ENCODE measurements at places on chromosomes 6 and 20.

DNA sequence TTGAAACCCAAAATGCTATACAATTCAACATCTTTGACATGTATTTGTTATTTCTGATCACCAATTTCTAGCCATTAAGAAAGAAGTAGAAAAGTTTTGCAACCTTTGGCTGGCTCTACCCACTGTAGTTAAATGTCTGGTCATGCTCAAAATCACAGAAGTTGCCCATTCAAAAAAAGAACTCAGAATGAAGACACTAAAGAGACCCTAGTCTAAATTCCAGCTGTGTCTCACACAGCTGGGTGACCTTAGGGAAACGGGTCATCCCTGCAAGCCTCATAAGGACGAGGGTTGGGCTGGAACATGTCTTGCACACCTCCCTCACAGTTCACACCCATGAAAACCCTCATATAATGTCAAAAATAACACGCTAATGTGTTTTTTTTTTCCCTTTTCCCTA is 10.3 kb downstream of the FOXQ1 start:
- DNase-seq = no peak

- no peak for DNase-seq
These were observed 554.1 kb downstream of the PRKN start for GRCh38 chr6:162173466-162173865.

DNA sequence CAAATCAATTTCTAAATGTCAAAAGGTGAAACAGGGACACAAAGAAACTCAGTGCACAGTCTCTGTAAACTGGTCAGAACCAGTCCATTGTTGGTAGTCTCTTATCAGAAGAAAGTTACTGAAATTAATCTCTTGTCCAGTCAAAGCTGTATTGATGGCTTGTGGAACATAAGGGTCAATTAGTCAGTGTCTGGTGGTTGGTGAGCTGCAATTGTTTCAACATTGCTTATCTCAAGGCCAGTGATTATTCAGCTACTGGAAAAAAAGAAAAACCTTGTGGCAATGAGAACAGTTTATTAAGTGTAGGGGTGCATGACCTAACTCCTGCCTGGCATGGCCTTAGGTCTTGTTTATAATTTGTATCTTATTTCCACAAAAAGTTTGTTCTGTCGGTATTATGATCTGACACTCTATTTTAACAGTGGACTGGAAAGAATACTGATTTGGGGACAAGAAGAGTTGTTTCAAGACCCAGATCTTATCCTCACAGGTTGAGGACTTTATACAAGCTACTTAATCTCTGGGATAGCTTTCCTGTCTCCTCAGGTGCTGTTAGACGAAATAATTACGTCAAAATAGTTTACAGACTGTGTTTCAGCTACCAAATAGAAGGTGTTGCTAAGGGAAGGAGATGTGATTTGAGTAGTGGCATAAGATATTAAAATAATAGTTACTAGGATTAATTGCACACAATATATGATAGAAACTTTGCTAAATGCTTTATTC is 520.0 kb upstream of the IRAK1BP1 start:
- no peak for DNase-seq

GRCh38 chr6:13733178-13733887 is 21.7 kb upstream of the RANBP9 start:
- DNase-seq = no peak

DNA sequence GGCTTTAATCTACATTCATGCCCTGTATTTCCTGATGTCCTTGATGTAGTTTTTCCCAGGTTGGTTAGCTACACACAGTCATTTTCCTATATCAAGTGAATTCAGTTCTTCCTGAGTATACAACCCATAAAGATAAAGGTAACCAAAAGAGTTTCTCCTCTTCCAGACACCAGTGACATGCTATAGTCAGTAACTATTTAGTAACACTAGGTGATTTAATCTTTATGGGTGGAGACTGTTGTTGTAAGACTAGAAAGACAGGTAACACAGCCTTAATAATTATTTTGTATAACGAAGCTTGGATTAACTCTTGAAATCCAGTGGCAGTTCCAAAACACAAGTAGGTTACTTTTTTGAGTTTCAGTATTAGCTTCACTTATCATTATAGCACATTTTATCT is 17.6 kb downstream of the MCUR1 start:
- no peak for DNase-seq

GRCh38 chr20:7742479-7742878 is 197.8 kb downstream of the HAO1 start:
- DNase-seq = no peak

DNA sequence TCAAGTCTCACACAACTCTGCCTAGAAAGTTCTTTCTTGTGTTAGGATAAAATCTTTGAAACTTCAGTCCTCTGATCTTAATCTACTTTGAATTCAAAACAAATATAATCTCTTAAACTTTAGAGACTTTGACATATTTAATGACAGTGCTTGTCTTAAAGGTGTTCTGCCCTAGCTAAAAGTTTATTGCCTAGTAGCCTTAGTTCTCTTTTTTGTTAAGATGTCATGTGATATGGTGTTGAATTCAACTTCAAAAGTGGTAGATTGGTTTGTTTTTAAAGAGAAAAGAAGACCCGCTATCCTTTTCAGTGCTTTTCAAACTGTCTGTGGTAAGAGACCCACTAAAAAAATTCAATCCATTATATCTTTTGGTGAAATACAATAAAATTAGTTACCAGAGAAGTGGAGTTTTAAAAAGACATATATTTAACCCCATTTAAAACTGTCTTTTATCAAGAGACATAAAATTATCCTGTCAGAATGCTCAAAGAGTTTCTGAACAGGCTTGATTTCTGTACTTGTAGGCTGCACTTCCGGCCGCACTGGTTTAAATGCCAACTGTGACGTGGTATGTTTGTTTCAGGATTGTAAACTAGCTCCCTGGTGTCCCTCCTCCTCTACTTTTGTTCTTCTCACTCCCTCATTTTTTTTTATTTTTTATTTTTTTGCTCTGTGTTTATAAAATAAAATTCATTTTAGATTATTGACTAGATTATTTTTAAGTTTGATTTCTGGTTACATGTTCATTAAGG is 76.5 kb downstream of the QKI start:
- DNase-seq = no peak

DNA sequence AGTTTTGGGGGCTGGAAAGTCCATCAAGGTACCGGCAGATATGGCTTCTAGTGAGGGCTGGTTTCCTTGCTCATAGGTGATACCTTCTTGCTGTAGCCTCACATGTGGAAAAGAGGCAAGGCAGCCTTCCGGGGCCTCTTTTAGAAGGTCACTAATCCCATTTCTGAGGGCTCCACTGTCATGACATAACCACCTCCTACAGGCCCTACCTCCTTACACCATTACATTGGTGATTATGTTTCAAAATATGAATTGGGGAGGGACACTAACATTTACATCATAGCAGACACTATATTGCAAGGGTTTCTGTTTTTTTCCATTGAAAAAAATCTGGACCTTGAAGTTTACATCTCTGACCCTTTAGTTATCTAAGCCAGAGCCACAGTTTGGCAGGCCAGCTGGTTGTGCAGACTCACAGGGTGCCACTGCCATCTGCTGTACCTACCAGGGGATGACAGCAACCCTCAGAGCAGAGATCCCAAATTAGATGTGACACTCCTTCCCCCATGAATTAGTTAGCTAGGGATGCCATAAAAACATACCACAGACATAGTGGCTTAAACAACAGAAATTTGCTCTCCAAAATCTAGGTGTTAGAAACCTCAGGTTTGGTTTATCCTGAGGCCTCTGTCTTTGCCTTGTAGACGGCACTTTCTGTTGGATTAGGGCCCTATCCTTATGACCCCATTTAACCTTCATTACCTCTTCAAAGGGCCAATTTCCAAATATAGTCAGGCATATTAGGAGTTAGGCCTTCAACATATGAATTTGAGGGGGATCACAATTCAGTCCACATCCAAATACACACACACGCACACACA is 166.4 kb upstream of the RNF217 start:
- DNase-seq = no peak

GRCh38 chr6:17984812-17985670 is 2.4 kb downstream of the KIF13A start:
- no peak for DNase-seq

DNA sequence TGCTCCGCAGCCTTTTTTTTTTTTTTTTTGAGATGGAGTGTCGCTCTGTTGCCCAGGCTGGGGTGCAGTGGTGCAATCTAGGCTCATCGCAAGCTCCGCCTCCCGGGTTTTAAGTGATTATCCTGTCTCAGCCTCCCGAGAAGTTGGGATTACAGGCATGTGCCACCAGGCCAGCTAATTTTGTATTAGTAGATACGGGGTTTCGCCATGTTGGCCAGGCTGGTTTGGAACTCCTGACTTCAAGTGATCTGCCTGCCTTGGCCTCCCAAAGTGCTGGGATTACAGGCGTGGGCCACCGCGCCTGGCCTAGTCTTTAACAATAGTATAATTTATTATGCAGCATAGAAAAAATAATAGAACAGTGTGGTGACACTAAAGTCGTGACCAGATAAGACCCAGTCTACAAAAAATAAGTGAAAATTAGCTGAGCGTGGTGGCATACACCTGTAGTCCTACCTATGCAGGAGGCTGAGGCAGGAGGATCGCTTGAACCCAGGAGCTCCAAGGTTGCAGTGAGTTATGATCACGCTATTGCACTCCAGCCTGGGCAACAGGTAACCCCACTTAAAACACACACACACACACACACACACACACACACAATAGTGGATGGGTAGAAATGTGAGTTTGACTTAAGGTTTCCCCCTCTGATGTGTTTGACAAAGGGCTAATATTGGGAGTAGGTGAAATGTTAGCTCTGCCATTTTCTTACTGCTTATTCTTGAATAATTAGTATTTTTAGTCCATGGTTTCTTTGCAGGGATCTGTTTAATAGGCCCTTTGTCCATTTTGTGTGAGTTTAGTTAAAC is 6.5 kb downstream of the PIM1 start:
- DNase-seq = no peak

- no peak for DNase-seq
These were observed 71.3 kb downstream of the MKKS start for GRCh38 chr20:10362674-10363073.

DNA sequence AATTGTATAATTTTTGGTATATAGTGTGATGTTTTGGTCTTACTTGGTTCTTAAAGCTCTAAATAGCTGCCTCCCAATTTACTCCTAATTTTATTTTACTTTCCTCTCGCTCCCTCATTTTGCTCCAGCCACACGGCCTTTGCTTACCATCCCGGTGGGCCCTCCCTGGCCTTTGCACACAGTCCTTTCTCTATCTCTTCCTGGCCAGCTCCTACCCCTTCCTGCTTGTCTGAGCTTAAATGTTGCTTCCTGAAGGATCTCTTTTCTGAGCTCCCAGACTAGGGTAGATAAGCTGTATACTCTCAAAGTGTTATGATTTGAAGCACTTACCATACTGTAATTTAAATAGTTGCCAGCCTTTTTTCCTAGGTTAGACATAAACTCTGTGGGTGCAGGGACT is 121.7 kb downstream of the UTRN start:
- DNase-seq = no peak
